Foreskin melanocyte (primary cell): ENCODE measurements at places on chromosomes 11 and 22.

DNA sequence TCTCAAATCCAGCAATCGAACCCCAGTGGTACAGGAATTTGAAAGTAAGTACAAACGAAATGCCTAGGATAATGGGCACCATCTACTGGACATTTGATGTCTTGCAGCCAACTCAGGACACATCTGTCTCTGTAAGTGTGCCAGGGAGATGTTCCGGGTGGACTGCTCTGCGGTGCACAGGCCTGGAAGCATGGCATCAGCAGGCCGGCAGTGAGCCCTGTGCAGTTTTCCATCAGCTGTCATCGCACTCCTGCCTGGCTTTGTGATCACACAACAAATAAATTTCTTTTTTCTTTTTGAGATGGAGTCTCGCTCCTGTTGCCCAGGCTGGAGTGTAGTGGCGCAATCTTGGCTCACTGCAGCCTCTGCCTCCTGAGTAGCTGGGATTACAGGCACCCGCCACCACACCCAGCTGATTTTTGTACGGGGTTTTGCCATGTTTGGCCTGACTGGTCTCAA lies 71.0 kb downstream of the JAM3 start:
- DNase-seq, result peak; percentile 71

DNA sequence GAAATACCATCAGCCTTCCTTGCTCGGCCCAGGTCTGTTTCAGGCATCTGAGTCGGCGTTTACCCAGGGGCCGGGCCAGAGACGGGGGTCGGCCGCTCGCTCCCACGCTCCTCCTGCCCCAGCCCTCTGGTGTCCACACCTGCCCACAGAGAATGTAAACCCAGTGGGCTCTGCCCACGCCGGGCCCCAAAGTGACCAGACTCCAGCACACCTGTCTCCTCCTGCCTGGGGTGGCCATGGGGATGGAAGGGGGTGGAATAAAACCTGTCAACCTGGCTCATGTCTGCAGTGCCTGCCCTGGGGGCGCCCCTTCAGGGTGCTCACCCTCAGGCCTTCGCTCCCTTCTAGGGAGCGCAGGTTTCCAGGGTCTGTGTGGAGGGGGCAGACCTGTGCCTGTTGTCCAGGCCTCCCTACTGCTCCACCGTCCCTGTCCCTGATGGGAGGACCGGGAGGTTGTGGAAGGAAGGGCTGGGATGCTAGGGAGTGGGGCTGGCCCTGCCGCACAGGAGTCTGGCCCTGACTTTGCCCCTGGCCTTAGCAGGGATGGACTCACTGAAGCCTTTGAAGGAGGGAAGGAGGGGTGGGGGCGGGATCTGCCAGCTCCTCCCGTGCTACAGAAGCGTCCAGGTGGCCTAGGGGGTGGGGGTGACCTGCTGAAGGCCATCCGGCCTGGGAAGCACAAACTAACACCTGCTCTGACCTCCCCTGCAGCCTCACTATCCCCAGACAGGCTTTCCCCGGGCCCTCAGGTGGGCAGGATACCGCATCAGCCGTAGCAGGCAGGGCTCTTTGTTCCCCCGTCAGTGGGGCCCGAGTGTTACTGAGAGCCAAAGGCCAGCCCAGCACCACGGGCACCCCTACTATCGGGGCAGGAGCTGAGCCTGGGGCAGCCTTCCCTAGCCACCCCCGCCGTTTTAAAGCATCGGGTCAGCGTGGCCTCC lies 14.7 kb upstream of the ARHGAP8 start:
- no peak for DNase-seq

DNA sequence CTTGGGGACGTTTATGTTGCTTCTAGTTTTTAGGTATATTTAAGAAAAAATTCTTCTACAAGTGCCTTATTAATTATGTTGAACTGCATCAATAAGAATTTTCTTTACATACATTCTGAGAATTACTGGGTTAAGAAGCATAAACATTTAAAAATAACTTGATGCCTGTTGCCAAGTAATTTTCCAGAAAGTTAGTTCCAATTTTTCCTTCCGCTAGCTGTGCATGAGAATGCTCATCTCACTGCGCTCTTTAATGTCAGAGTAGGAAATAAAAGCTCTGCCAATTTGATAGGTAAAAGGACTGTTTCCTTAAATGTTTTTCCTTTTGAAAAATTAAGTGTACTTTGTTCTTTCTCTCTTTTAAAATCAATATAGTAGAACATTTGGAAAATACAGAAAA lies 113.1 kb upstream of the ZBED5 start:
- no peak for DNase-seq

DNA sequence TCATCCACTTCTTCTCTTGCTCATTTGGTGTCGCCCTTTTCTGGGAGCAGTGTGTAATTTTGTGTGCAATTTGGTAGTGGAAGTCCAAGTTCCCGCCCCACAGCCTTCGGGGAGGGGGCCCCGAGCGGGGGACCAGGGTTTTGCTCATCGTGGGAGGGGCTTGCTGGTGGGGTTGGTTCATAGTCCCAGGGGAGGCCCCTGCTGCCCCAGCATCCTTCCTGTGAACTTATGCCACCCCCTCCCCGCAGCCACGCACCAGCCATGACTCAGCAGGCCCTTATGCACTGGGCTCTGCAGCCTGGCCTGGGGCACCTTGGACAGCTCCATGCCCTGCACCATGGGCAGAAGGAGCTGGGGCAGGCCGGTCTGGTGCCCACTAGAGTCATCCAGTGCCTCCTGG lies 1183.6 kb downstream of the BRD1 start:
- DNase-seq, result no peak

DNA sequence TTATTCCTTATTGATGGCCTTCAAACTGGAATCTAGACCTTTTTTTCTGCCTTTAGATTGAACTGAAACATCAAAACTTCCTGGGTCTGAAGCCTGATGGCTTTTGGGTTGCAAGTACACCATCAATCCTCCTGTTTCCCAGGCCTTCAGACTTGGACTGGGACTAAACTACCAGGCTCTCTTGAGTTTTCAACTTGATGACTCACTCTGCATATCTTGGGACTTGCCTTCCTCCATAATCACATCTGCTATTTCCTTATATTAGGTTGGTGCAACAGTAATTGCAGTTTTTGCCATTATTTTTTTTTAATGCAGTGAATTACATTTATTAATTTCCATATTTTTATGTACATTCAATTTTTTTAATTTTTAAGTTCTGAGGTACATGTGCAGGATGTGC lies 7.0 kb downstream of the OR51B5 start:
- no peak for DNase-seq

GRCh38 chr11:104432526-104432925 lies 268.6 kb upstream of the PDGFD start:
- no peak for DNase-seq

- DNase-seq, result no peak
Measured at GRCh38 chr22:23837911-23838680, 710 bp downstream of the DERL3 start.

GRCh38 chr22:46476547-46476941 lies 60.9 kb downstream of the CELSR1 start:
- DNase-seq, result no peak

- no peak for DNase-seq
Measured at GRCh38 chr11:93613231-93613831, 48.2 kb upstream of the CEP295 start.

DNA sequence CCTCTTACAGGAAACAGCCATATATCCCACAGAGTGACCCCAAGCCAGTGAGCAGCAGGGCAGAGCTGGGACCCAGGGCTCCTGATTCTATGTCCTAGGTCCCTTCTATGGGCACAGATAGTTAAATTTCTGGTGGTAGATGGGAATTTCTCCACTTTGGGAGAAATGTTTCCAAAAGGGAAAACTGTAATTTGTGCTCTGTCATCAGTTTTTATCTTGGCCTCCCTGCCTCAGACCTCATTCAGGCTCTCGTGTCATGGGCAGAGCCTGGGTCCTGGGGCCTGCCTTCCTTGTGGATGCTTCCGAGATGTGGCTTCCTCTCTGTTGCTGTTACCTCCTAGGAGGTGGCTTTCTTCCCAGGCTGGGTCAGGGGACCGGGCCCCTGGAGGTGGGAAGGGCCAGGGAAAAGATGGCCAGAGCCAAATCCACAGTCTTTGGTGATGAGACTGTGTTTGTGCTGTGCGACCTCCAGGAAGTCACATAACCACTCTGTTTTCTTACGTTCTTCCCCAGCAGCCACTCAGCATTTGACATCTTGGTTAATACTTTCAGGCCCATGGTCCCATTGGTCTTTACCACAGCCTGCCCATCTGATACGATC lies 8.6 kb downstream of the LRRC32 start:
- DNase-seq, result no peak
